ENCODE measurements at places on chromosomes 13 and 19.

- no peak for DNase-seq
Measured at GRCh38 chr19:2554856-2555255, 78.9 kb downstream of the GADD45B start.

- DNase-seq = no peak
Measured at GRCh38 chr19:16266586-16266942, 58.1 kb upstream of the KLF2 start.

GRCh38 chr13:73684286-73684685, 449.9 kb downstream of the KLF12 start:
- DNase-seq = no peak

DNA sequence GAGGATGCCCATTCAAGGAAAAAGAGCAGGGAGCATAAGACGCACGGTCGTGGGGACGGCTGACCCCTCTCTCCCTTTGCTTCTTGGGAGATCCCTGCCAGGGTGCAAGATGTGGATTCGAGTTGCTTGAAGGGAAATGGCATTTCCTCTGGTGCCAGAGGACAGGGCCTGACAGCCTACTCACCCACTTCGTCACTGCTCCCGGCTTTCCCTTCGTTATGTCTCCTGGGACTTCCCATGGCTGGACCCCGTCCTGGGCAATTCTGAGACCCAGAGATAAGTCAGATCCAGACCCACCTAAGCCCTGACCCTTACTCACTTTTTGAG, 1.2 kb downstream of the TBC1D17 start:
- no peak for DNase-seq

All from NCI-H510A (cell line).